Stimulated activated CD8-positive, alpha-beta memory T cell treated with anti-CD3 and anti-CD28 coated beads, Interleukin-7, amount 100 ng/mL, for 1 hour (primary cell): ENCODE measurements at places on chromosomes 3 and 15.

DNA sequence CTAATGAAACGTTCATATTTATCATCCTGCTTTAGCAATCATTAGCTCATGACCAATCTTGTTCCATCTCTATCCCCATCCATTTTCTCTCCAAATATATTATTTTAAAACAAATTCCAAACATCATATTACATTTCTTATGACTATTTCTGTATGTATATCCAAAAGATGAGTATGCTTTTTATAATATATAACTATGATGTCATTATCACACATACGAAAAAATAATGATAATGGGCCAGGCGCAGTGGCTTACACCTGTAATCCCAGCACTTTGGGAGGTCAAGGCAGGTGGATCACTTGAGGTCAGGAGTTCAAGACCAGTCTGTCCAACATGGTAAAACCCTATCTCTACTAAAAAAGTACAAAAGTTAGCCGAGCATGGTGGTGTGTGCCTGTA is 280.4 kb downstream of the FHIT start:
- DNase-seq = no peak

DNA sequence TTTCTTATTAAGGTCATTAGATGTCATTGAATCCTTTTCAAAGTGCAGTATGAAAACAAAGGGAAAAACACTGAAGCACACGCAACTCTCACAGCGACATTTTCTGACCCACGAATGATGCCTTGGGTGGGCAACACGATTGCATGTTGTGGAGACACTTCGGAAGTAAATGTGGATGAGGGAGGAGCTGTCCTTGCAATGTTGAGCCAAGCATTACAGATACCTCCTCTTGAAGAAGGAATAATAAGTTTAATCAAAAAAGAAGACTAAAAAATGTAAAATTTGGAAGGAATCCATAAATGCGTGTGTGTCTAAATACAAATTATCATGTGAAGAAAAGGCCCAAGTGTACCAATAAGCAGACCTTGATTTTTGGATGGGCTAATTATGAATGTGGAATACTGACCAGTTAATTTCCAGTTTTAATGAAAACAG is 16.9 kb downstream of the THBS1 start:
- no peak for DNase-seq

- DNase-seq = no peak
Measured at GRCh38 chr3:150798122-150798618, 35.2 kb upstream of the SIAH2 start.

- DNase-seq = no peak
Measured at GRCh38 chr3:194906970-194907629, 221.4 kb downstream of the FAM43A start.

- DNase-seq = no peak
Measured at GRCh38 chr3:187765342-187765741, 20.1 kb upstream of the BCL6 start.

GRCh38 chr3:177353140-177353539 is 155.9 kb upstream of the TBL1XR1 start:
- DNase-seq = no peak

GRCh38 chr15:89494941-89495637 is 1.3 kb downstream of the RHCG start:
- no peak for DNase-seq

GRCh38 chr3:87541723-87542122 is 265.3 kb upstream of the POU1F1 start:
- no peak for DNase-seq

- DNase-seq = no peak
Measured at GRCh38 chr3:105246536-105246935, 120.2 kb upstream of the ALCAM start.

DNA sequence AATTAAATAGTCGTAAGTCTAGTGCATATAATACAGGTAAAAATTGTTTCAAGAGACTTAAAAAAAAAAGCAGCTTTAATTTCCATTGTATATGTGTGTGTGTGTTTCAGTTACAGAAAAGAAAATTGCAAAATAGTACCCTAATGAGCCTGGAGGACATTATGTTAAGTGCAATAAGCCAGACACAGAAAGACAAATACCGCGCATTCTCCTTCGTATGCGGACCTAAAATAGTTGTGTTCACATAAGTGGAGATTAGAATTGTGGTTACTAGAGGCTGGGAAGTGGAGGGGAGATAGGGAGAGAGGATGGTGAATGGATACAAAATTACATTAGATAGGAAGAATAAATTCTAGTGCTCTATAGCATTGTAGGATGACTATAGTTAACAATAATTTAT is 3.6 kb downstream of the MESD start:
- no peak for DNase-seq

DNA sequence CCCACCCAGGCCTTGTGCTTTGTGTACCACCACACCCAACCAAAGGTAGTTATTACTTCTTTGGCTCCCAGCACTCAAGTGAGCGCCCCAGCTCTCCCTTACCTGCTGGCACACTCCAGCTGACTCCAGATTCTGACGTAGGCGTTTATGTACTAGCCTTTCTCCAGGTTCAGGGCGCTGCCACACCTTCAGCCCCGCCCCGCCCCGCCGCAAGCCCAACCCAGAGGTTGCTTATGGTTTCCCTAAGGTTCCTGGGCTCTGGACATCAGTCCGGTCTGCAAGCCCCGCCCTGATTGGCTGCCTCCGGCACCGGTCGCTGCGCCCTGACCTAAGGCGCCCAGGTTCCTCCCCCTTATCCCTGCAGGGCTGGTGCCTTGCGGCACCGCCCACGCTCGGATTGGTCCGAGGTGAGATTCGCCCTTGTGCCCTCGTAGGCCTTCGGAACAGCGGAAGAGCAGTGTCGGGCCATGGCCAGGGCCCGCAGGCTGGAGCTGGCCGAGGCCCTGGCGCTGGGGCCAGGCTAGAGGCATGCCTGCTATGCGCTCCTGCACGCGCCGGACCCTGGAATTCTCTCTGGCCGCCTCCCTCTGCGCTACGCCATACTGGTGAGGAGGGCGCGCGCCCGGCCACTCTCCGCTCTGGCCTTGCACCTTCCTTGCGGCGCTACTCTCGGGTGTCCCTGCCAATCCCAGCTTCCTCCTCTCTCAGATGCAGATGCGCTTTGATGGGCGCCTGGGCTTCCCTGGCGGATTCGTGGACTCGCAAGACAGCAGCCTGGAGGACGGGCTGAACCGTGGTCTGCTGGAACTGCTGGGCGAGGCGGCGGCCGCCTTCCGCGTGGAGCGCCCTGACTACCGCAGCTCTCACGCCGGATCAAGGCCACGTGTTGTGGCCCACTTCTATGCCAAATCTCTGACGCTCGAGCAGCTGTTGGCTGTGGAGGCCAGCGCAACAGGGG is 19.8 kb upstream of the NUDT16 start:
- DNase-seq = no peak

DNA sequence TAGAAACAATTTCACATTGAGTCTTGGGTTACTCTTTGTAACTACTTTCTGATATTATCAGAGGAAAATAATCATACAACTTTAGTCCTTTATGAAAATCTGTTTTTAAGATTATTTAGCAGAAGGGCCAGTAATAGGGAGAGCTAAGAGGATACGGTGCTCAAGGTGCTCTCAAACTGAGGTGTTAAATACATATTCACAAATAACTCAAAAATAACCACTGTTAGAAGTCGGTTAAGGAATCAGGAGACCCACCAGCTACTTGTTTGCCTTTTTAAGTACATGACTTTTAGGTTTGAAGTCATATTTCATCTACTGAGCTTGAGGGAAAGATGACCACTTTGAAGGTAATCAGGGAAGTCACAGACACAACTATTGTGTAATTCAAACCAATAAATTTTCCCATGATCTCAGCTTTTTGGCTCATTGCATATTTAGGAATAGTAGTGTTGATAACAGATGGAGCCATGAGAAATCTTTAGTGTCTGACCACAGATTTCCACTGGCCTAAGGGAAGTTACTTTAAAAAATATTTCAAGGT is 1.4 kb upstream of the RSRC1 start:
- no peak for DNase-seq

- DNase-seq = no peak
Measured at GRCh38 chr3:138782755-138783154, 52.0 kb downstream of the PIK3CB start.

- DNase-seq = no peak
Measured at GRCh38 chr3:52245322-52246263, at the start of gene PPM1M. TSS of gene PPM1M (plus strand) at chr3:52245759. CDS start at chr3:52245825, 66 bp downstream.

- no peak for DNase-seq
Measured at GRCh38 chr3:96813820-96814650, at the start of gene EPHA6. TSS of gene EPHA6 (plus strand) at chr3:96814594.

DNA sequence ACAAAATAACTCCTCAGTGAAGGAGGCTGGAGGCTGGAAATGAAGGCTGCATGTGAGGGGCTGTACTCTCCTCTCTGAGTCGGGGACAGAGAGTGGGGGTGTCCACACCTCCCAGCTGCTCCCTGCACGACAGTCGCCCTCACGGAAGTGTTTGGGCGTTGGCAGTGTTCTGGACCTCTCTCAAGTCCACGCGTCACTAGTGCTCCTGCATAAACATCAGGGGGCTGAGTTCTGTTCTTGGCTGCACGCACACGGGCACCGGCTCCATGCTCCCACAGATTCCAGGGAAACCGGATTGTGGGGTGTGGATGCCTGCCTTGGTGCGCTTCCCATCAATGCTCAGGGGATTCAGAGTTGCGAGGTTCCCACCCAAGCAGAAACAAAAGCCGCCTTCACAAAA is 7.4 kb downstream of the RASGRF1 start:
- no peak for DNase-seq

DNA sequence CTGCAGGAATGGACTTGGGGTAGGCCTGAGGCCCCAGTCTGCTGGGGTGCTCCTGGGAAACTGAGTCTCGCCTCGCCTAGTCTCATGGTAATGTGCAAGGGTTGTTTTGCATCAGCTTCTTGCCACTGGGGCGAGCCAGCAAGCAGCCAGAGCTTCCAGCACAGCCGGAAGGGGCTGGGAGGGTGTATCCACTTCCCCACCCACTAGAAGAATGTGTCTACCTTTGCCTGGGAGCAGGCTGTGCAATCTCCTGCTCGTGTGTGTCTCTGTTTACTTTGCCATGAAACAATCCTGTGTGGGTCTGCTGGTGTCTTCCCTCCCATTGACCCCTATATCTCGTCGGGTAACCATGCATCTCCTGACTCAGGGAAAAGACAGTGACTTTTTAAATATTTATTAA is 21.8 kb upstream of the ERICH6 start:
- no peak for DNase-seq

- no peak for DNase-seq
Measured at GRCh38 chr3:123953735-123954134, 7.3 kb downstream of the CCDC14 start.

DNA sequence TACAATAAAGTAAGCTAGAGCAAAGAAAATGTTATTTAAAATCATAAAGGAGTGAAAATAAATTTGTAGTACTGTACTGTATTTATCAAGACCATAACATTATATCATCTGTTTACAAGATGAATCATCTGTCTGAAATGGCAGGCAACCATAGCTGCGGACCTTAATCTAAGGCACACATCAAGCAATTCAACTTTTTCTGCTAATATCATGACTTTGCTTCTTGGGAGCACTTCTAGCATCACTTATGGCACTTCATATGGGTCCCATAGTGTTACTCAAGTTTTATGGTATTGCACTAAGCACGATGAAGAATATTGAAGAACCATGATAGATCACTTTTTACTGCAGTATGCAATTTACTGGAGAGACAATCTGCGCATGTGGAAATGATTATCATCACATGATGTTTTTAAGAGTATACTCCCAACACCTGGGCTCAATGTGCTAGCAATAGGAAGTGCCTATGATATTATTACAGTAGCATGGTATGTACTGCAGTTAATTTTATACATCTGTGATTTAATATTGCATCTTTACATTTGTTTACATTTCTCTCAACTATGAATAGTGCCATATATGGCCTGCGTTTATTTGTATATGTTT is 137.7 kb upstream of the NECTIN3 start:
- no peak for DNase-seq

GRCh38 chr15:46685096-46685495 is 1032.2 kb upstream of the SEMA6D start:
- DNase-seq = no peak

- DNase-seq = no peak
Measured at GRCh38 chr15:47607695-47608094, 109.6 kb upstream of the SEMA6D start.

GRCh38 chr15:26842391-26842790 is 24.5 kb upstream of the GABRA5 start:
- DNase-seq = no peak

GRCh38 chr3:50503504-50504342 is at the start of gene CACNA2D2:
TSS of gene CACNA2D2 (minus strand) at chr3:50503634. CDS start at chr3:50503423, 211 bp downstream.
- peak; percentile 55 for DNase-seq

DNA sequence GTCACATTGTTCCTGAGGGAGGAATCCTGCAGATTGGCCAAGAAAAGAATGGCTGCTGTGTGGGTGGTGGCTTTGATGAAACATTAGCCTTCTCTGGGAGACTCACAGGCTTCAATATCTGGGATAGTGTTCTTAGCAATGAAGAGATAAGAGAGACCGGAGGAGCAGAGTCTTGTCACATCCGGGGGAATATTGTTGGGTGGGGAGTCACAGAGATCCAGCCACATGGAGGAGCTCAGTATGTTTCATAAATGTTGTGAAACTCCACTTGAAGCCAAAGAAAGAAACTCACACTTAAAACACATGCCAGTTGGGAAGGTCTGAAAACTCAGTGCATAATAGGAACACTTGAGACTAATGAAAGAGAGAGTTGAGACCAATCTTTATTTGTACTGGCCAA is 6.1 kb downstream of the PTX3 start:
- no peak for DNase-seq

GRCh38 chr3:15315003-15315402 is 17.4 kb downstream of the SH3BP5 start:
- no peak for DNase-seq

DNA sequence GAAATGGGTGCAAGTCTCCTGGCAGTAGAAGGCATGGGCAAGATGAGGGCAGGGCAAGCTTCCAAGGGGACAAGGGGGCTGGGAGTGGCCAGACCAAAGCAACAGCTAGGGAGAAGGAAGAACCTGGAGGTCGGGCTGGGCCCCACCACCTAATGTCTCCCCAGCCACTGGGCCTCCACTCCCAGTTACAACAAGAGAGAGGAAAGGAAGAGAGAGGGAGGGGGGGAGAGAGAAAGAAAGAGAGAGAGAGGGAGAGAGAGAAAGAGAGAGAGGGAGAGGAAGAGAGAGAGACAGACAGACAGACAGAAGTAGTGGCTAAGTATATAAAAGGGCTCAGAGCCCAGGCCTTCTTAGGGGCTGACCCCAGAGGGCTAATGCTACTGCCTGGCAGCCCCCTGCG is 6.9 kb downstream of the DUSP7 start:
- no peak for DNase-seq

DNA sequence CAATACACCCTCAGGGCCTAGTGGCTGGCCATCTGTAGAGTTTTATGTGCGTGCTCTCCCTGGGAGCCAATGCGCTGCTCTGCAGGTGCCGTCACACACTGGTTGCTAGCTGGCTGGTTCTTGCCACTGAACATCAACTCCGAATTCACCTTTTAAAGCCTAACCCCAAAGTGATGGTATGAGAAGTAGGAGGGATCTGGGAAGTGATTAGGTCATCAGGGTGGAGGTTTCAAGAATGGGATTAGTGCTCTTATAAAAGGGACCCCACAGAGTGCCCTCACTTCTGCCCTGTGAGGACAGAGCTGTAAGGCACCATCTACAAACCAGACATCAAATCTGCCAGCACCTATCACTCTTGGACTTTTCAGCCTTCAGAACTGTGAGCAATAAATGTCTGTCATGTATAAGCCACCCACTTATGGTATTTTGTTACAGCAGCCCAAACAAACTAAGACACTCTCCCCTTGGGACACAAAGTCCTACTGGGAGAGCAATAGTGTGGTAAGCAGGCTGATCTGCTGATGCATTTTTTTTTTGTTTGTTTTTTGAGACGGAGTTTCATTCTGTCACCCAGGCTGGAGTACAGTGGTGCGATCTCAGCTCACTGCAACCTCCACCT is 20.3 kb downstream of the RGMA start:
- DNase-seq = no peak

GRCh38 chr3:25855266-25855784 is 65.4 kb downstream of the OXSM start:
- no peak for DNase-seq
